Naive thymus-derived CD4-positive, alpha-beta T cell (primary cell): ENCODE measurements at places on chromosomes 16 and 17.

- H3K4me3 ChIP-seq = no peak overlapping the region
- no peaks in the 10 kb centered on the region for H3K4me1 ChIP-seq
- peaks cover 45% of the 10 kb centered on the region for H3K36me3 ChIP-seq
- no peak for DNase-seq
Measured at GRCh38 chr17:75922173-75922961, 17.7 kb upstream of the MRPL38 start.

GRCh38 chr16:70711211-70712031 is 25.6 kb upstream of the MTSS2 start:
- no peaks in the 10 kb centered on the region for H3K36me3 ChIP-seq
- no peaks in the 10 kb centered on the region for H3K4me1 ChIP-seq

GRCh38 chr16:20822521-20823325 is 16.4 kb downstream of the REXO5 start:
- H3K4me3 ChIP-seq = no peak overlapping the region
- no peak for DNase-seq
- H3K4me1 ChIP-seq = no peaks in the 10 kb centered on the region
- H3K36me3 ChIP-seq = no peaks in the 10 kb centered on the region
- H3K27ac ChIP-seq = no peak overlapping the region

DNA sequence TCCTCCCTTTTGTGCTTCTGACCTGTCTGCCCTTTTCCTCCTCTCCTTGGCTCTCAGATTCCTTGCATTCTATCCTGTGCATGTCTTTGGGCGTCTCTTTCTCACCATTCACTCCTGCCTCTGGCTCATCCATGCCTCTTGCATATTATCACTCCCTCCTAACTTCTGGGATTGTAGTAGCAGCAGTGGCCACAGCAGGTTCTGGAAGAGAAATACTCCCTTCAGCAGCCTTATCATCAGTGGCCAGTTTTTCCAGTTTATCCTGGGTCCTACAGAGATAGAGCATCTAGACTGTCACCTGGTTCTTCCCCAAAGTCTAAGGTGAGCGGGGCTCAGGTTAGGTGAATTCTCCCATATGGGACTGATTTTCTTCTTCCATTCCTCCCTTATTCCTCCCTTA is 354.0 kb upstream of the CCL2 start:
- no peak overlapping the region for H3K4me3 ChIP-seq
- no peaks in the 10 kb centered on the region for H3K4me1 ChIP-seq
- H3K27ac ChIP-seq = no peak overlapping the region
- no peaks in the 10 kb centered on the region for H3K36me3 ChIP-seq
- H3K27me3 ChIP-seq = no peaks in the 10 kb centered on the region

GRCh38 chr17:64694207-64694606 is 32.1 kb upstream of the SMURF2 start:
- H3K36me3 ChIP-seq = no peaks in the 10 kb centered on the region
- H3K4me3 ChIP-seq = no peak overlapping the region
- DNase-seq = no peak
- H3K27me3 ChIP-seq = no peaks in the 10 kb centered on the region
- H3K27ac ChIP-seq = no peak overlapping the region
